ENCODE measurements at places on chromosomes 2 and 18.

- DNase-seq, result no peak
Measured at GRCh38 chr2:105129722-105130232, 91.9 kb downstream of the MRPS9 start.

DNA sequence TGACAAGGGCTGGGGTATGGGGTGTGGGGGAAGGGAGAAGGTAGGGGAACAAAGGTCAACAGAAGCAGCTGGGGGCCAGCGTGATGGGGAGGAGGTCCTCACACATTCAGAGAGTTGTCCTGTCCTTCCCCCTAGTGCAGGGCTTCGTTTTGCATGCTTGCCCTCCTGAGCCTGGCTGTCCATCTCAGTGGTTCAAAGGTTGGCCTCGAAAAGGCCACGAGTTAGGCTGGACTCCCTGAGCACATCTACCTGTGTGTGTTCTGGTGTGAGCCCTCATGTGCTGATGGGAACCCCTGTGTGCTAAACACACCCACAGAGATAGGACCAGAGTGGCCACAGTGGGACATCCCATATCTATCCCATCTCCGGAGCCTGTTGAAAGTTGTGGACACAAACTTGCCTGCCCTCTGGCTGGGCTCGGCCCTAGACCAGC, 51.9 kb downstream of the EPAS1 start:
- no peak for DNase-seq

- DNase-seq, result no peak
Measured at GRCh38 chr2:143165291-143165690, 36.1 kb downstream of the ARHGAP15 start.

DNA sequence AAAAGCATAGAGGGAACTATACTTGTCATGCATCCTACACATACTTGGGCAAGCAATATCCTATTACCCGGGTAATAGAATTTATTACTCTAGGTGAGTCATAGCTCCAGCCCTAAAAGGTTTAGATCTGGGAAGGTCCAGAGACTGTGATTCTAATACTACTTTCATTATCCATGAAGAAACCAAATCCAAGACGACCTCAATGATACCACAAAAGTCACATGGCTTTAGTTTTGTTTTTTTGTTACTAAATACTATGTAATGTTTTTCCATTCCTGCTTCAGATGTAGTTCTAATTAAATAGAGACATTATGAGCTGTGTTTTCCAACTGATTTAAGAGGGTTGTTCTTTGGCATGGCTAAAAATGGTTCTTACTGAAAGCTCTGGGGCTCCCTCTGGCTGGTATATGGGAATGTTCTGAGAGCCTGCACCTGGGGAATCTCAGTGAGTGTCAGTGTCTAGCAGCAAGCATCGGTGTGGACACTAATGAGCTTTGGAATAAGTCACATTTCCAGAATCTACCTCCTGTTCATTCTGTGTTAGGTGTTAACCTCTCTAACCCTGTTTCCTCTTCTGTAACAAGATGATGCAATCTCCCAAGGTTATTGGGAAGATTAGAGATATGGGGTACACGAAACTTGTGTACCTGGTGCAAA, 20.5 kb upstream of the IL1RL2 start:
- DNase-seq, result no peak

DNA sequence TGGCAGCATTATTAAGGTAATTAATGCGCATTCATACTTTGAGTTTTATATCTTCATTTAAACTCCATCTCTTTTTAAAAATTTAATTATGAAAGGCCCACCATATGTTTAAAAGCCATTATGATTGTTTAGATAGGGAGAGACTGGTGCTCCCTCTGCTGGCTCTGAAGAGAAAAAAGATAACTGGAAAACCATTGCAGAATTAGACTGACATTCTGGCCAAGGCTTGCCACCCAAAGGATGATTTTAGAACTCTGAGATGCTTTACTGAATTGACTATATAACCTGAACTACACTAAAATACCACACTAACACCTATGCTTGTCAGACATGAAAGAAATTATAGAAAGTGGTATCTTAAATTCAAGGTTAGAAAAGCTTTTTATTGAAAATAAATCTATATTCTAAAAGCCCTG, 127.6 kb upstream of the SPOPL start:
- DNase-seq, result no peak

DNA sequence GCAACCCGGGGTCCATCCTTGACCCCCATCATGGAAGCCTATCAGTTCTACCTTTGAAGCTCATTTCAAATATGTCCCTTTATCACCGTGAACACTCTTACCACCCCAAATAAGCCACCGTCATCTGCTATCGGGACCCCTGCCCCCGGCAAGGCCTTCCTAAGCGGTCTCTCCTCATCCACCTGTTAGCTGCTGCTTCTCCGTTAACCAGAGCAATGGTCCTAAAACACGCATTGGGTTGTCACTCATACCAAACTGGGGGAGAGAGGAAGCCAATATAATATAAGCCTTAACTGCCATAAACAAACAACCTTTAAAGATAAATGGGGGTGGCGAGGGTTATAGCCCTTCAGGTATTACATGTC, 680 bp downstream of the ASNSD1 start:
- no peak for DNase-seq

GRCh38 chr2:134852518-134852917, 14.1 kb downstream of the ACMSD start:
- DNase-seq, result no peak

- DNase-seq, result no peak
Measured at GRCh38 chr18:77121523-77121922, 11.1 kb downstream of the MBP start.

DNA sequence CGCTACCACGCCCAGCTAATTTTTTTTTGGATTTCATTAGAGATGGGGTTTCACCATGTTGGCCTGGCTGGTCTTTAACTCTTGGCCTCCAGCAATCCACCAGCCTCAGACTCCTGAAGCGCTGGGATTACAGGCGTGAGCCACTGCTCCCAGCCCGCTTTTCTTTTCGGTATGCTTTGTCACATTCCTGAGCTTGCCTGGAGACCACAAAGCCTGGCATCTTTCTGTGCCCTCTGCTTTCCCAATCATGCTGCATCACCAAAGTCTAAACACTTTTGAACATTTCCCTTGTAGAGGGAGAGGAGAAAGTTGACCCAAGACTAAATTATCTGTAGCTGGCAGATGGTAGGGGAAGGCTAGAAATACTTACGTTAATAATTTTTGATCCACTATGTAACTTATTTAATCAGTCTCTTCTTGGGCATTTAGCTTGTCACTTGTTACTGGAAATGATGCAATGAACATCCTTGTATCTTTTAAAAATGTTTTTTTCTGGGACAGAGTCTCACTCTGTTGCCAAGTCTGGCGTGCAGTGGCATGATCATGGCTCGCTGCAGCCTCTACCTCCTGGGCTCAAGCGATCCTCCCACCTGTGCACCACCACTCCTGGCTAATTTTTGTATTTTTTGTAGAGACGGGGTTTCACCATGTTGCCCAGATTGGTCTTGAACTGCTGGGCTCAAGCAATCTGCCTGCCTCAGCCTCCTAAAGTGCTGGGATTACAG, 2.7 kb upstream of the NPC1 start:
- no peak for DNase-seq

DNA sequence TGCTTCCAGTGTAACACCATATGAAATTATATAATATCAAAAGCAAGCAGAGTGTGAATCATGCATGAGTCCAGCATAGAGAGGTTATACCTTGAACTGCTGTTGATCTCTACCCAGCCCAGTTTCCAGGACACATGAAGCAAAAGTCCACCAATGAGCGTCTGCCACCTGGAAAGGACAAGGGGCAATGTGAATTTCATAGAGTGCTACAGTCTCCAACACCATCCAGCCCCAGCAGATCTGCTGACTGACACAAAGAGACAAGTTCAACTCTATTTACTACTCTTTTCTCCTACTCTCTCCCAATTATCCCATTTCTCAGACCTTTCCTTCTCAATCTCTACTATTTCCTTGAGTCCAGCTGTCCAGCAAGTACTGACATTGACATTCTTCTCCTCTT, 31.8 kb upstream of the RIOK3 start:
- DNase-seq, result no peak

- no peak for DNase-seq
Measured at GRCh38 chr2:112721819-112722522, 1.2 kb downstream of the NT5DC4 start.

DNA sequence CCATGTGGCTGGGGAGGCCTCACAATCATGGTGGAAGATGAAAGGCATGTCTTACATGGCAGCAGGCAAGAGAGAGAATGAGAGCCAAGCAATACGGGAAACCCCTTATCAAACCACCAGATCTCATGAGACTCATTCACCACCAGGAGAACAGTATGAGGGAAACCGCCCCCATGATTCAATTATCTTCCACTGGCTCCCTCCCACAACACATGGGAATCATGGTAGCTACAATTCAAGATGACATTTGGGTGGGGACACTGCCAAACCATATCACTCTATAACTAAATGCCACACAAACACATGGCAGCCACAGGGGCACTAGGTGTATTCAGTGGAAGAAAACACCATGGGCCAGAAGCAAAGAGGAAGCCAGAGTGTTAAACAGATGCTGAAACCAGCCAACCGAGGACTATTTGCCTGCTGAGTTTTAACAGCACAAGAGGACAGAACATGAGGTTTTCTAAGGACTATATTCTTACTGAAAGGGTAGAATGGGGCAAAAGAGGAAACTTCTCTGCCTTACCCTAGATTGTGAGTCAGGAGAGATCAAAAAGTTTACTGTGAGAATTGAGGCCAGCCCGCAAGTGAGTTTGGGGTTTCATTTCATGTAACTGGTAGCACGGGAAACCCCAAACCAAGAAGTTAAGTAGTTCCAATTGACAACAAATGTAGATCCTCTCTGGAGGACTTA, 49.2 kb downstream of the SIGLEC15 start:
- DNase-seq, result peak; percentile 60

DNA sequence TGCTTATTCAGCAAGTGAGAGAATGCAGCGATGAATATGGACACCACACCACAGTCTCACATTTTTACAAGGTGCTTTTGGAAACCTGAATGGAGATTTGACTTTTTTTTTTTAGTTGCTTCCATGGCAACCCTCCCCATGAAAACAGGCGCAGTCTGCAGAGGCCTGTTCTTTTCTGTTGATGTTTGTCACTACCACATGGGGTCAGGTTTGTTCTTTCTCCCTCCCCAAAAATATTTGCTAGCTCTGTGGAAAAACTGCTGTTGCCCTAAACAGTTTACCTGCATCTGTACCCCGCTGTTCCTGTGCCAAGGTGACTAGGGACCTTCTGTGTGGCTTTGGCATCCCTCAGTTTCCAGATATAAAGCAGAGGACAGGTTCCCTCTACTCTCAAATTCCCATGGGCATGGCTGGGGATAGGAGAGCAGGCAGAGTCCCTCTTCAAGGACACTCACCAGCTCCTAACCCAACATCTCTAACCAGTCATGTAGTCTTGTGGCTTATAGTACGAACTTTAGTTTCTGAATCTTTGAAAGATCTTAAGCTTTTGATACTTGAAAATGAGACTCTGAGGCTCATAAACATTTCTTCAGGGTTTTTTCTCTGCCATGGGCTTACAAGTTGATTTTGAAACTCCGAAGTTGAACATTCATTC, 14.7 kb upstream of the MAPRE2 start:
- DNase-seq, result no peak

GRCh38 chr2:127017548-127017947, 89.4 kb downstream of the BIN1 start:
- no peak for DNase-seq

DNA sequence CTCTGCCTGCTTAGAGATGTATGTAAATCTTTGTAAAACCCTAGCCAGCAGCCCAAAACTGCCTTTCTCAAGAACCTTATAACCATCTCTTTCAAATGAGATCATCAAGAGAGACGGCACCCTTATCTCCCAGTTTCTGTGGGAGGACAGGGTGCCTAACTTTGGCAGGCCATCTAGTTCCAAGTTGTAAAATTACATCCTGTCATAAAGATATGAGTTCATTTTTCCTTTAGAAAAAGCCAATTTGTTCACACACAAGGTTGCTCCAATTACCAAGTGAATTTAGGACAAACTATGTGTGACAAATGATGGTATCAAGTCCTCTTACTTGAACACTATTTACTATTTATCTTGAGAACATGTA, 65.3 kb downstream of the MEMO1 start:
- no peak for DNase-seq

DNA sequence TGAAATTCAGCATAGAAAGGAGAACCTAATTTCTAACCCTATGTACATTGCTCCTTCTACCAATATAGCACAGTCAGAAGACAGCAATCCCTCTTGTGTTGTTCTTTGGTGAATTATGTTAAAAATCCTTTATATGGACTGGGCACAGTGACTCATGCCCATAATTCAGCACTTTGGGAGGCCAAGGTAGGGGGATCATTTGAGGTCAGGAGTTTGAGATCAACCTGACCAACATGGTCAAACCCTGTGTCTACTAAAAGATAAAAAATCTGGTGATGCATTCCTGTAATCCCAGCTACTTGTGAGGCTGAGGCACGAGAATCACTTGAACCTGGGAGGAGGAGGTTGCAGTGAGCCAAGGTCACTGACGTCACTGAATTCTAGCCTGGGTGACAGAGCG, 195.6 kb downstream of the TMX3 start:
- DNase-seq, result no peak

- no peak for DNase-seq
Measured at GRCh38 chr2:17441790-17442189, 76.5 kb downstream of the RAD51AP2 start.

DNA sequence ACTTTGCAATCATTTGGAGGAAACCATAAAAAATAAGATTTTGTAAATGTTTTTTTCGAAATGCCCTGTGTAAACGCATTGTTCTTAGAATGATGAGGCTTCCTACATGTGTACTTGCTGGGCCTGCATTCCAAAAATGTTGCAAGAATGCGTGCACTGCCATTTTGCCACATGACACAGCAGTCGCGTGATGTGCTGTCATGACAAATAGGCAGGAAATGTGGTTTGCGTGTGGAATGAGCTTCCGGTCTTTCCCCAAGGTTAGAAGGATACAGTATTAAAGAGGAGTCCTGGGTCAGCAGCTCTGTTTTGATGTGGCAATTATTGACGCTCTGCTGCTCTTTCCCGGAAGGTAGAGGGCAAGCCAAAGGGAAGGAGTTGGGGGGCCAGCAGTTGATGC, 18.1 kb upstream of the SERPINB2 start:
- no peak for DNase-seq

- DNase-seq, result no peak
Measured at GRCh38 chr2:50343150-50343830, 688.6 kb downstream of the NRXN1 start.

DNA sequence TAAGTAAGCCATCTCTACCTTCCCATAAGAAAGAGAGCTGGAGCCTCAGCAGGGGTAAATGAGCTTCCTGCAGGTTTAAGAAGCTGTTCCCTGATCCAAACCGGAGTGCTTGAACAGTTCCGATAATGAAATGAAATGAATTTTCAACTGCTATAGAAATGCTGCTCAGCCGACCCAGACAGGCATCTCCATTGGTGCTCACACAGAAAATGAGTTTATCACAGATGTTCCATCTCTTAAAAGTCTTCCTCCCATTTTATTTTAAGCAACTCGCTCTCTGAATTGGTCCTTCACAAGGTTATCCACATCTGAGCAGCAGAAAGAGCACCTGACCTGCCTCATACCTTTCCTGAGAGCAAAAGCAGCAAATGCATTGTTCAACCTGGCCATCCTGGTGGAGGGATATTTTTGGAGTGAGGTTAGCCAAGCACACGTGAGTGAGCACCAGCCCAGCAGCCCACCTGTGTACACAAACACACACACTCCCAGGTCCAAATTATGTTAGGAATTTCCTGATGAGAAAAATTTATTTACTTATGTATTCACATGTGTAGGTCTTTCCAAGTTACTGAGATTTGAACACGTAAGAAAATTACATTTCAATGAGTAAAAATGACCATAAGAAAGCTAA, 42.2 kb upstream of the CCDC68 start:
- no peak for DNase-seq

GRCh38 chr18:8471372-8471771, 137.9 kb upstream of the RAB12 start:
- no peak for DNase-seq

- DNase-seq, result no peak
Measured at GRCh38 chr18:70004696-70005095, 57.0 kb upstream of the CD226 start.

Measured in activated naive CD4-positive, alpha-beta T cell treated with anti-CD3 and anti-CD28 coated beads, Interleukin-2, amount 50 U/mL, for 16 hours (primary cell).